ENCODE measurements at places on chromosomes 16 and 17. TPM values are rescaled to one million over a fixed set of nuclear protein-coding genes. Genes with fewer than 3 reads are reported as not detected.

- no peak overlapping the region for H3K27ac ChIP-seq
- no peak overlapping the region for H3K4me3 ChIP-seq
- no peaks in the 10 kb centered on the region for H3K27me3 ChIP-seq
- DNase-seq: no peak
- no peaks in the 10 kb centered on the region for H3K4me1 ChIP-seq
- no peaks in the 10 kb centered on the region for H3K36me3 ChIP-seq
Measured at GRCh38 chr17:5843366-5844026, 226.7 kb upstream of the WSCD1 start.

The NR1D1 gene
- 0.28 TPM for total RNA-seq

GRCh38 chr17:50035421-50035879, 20.5 kb upstream of the ITGA3 start:
- H3K27ac ChIP-seq: 0 out of 2 replicates have a peak overlapping the region, but pooled peaks have one; percentile 2
- H3K4me1 ChIP-seq: peaks cover 38% of the 10 kb centered on the region
- no peaks in the 10 kb centered on the region for H3K36me3 ChIP-seq
- no peak overlapping the region for H3K4me3 ChIP-seq
- DNase-seq: no peak

- no peak overlapping the region for H3K4me3 ChIP-seq
- no peaks in the 10 kb centered on the region for H3K27me3 ChIP-seq
- H3K27ac ChIP-seq: no peak overlapping the region
- peaks cover 57% of the 10 kb centered on the region for H3K4me1 ChIP-seq
- H3K36me3 ChIP-seq: peaks cover 28% of the 10 kb centered on the region
Measured at GRCh38 chr17:57872536-57872935, 22.7 kb upstream of the MRPS23 start.

- H3K27me3 ChIP-seq: no peaks in the 10 kb centered on the region
- no peak overlapping the region for H3K4me3 ChIP-seq
- peaks cover 3% of the 10 kb centered on the region for H3K4me1 ChIP-seq
- DNase-seq: no peak
- H3K27ac ChIP-seq: no peak overlapping the region
Measured at GRCh38 chr17:15119968-15120367, 145.2 kb downstream of the PMP22 start.

DNA sequence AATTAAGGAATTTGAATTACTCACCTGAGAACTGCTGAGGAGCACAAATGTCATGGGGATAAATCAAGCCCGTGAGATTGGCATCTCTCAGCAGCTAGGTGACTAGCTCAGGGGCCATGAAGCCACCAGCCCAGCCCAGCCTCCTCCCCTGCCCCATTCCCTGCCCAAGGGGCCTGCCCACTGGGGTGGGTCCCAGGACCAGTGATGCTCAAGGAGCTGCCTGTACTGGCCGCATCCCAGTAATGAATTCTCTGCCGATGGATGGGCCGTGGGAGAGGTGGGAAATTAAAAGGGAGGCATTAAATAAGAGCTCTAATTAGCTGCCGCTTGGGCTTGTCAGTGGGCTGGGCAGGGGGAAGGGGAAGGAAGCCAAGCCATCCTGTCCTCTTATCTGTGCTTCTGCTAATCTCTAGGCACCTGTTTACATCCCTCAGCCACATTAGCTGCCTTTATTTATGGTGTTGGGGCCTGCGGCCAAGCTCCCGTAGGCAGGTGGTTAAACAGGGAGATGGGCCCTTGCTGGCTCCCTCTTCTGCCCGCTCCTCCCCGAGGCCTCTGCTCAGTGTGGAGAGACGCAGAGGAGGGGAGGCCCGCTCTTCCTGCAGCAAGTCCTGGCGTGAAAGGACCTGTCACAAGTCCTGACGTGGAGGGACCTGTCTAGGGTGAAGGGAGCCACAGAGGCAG, 48.8 kb downstream of the PIPOX start:
- peaks cover 78% of the 10 kb centered on the region for H3K36me3 ChIP-seq
- H3K4me3 ChIP-seq: no peak overlapping the region
- H3K27me3 ChIP-seq: no peaks in the 10 kb centered on the region
- DNase-seq: no peak
- no peaks in the 10 kb centered on the region for H3K4me1 ChIP-seq

The BMERB1 gene
- total RNA-seq: 22.6 TPM

The IGSF6 gene
- not detected for total RNA-seq

DNA sequence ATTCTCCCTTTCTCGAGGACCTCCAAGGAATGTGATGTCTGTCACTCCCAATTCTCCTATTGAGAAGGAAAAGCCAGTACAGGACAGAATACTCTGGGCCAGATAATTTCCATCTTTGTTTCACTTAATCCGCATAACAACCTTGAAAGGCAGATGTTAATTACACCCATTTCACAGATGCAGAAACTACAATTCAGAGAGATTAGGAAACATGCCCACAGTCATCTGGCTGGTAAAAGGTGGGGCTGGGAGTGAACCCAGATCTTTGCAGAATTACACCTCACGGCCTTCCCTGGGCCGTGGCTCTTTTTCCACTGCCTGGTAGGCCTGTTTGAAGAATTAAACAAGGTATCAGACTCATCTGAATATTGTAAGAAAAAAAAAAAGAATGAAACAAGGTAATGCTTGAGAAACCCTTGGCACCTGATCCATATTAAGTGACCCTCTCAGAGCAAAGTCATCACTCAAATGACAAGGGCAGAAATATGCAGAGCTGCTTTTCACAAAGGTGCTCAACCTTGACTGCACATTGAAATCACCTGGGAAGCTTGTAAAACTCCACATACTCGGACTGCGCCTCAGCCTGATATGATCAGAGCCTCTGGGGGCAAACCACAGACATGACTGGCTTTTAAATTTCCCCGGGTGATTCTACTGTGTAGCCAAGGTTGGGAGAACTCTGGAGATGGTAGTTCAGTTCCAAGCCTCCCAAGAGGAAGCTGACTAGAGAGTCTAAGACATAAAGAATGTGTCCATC, 16.6 kb upstream of the G6PC1 start:
- peaks cover 19% of the 10 kb centered on the region for H3K27me3 ChIP-seq
- no peak overlapping the region for H3K4me3 ChIP-seq
- H3K4me1 ChIP-seq: peaks cover 2% of the 10 kb centered on the region
- H3K27ac ChIP-seq: no peak overlapping the region
- H3K36me3 ChIP-seq: no peaks in the 10 kb centered on the region

- H3K4me3 ChIP-seq: peak overlapping the region; percentile 28
- H3K27me3 ChIP-seq: no peaks in the 10 kb centered on the region
- no peak overlapping the region for H3K27ac ChIP-seq
- no peaks in the 10 kb centered on the region for H3K36me3 ChIP-seq
- DNase-seq: peak; percentile 12
Measured at GRCh38 chr17:61536422-61536955, 54.5 kb downstream of the NACA2 start.

DNA sequence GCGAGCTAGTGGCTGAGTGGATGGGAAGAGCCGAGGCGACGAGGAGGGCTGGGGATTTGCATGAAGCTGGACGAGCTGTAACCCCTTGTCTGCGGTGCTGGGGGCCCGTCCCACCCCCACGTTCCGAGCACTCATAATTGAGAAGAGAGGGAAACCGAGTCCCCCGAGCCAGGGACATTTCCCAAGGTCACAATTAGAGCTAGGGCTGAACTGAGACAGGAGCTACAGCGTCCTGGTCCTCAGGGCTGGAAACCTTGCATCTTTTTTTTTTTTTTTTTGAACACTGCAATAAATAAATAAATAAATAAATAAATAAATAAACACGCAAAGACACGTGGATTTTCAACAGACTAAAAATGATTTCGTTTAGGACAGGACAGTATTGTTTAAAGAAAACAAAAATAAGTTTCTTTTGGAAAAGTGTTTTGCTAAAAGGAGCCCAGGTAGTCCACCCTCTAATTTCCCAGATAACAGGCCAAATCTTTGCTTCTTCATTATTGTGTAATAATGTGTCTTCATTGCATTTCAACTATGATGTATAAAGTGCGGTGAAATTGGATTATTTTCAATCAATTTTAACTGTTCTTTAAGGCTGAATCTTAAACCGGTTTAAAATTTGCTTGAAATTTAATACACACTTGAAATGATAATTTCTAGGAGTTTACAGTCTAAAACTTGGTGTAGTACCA, 992 bp downstream of the GDPD1 start:
- H3K4me1 ChIP-seq: no peaks in the 10 kb centered on the region
- H3K27ac ChIP-seq: no peak overlapping the region
- H3K36me3 ChIP-seq: no peaks in the 10 kb centered on the region
- no peaks in the 10 kb centered on the region for H3K27me3 ChIP-seq

GRCh38 chr16:6682142-6682811, 650.4 kb upstream of the RBFOX1 start:
- H3K36me3 ChIP-seq: no peaks in the 10 kb centered on the region
- no peak overlapping the region for H3K4me3 ChIP-seq
- H3K27me3 ChIP-seq: no peaks in the 10 kb centered on the region
- H3K4me1 ChIP-seq: no peaks in the 10 kb centered on the region

GRCh38 chr16:74721716-74722115, 21.1 kb upstream of the MLKL start:
- no peaks in the 10 kb centered on the region for H3K36me3 ChIP-seq
- peaks cover 12% of the 10 kb centered on the region for H3K27me3 ChIP-seq
- H3K4me1 ChIP-seq: peaks cover 8% of the 10 kb centered on the region
- no peak overlapping the region for H3K4me3 ChIP-seq

DNA sequence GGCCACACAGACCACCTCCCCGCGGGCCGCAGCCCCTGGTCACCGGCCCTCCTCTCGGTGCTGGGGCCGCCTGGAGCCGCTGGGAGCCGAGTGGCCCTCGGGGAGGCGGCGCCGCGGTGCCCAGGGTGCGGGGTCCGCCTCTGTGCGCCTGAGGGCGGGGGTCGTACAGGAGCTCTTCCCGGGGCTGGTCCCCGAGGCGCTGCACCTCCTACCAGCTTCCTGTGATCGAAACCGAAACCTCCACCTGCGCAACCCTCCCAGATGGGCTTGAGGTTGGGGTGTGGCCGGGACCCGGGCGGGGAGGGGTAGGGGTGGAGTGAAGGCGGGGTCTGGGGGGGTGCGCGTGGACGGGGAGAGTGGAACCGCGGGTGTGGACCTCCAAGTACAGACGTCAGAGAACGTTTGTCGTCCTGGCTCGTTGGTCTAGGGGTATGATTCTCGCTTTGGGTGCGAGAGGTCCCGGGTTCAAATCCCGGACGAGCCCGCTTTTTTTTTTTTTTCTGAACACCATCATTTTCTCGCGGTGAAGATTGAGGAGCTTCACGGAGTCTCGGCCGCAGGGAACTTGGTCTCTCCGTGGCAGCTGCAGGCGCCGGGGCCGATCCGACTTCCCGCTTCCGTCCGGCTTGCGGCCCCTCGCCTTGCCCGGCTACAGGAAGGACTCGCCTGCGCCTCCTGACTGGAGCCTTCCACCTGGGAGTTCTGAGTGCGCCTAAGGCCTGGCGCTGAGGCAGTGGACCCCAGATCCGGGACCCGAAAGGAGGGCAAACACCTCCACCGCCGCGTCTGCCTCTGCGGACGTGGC, 23.9 kb downstream of the ZNF213 start:
- H3K27ac ChIP-seq: peak overlapping the region; percentile 53
- no peaks in the 10 kb centered on the region for H3K27me3 ChIP-seq
- DNase-seq: peak; percentile 83
- H3K36me3 ChIP-seq: no peaks in the 10 kb centered on the region
- H3K4me1 ChIP-seq: peaks cover 4% of the 10 kb centered on the region

All from IMR-90 (cell line).